ENCODE measurements at places on chromosomes 2 and 18.
A peak's percentile ranks its signal among the peaks of the same experiment; 100 is the strongest.

GRCh38 chr2:55419233-55419678, 400 bp downstream of the CCDC88A start:
- no peak for DNase-seq

- no peak for DNase-seq
Observed at GRCh38 chr18:45540125-45540524, 75.2 kb upstream of the SLC14A2 start.

GRCh38 chr2:70357684-70358071, 55.8 kb upstream of the FAM136A start:
- DNase-seq: no peak

- no peak for DNase-seq
Observed at GRCh38 chr2:240946046-240946445, 39.9 kb downstream of the CROCC2 start.

DNA sequence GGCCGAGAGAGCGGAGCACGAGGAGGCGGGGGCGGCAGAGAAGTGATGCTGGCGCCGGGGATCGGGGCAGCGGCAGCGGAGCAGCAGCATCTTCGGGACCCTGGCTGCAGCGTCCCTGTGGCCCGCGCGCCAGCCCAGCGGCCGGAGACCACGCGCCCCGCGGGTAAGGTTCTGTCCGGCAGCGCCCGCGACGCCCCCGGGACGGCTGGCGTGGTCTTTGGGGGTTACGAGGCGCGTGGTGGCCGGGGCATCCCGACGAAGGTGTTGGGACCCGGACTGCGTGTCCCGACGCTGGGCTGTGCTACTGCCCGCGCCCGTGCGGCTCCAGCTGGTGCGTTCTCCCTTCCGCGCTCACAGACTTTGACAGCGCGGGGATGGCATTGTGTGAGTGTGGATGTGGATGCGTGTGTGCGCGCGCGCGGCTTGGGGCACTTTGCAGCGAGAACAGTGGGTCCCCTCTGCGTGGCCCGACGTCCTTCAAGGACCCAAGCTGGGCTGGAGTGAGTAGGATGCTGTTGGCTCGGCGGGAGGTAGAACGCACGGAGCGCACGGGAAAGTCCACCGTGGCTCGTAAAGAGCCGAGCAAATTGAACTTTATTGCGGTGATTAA, 405.0 kb downstream of the XIRP2 start:
- DNase-seq: no peak

DNA sequence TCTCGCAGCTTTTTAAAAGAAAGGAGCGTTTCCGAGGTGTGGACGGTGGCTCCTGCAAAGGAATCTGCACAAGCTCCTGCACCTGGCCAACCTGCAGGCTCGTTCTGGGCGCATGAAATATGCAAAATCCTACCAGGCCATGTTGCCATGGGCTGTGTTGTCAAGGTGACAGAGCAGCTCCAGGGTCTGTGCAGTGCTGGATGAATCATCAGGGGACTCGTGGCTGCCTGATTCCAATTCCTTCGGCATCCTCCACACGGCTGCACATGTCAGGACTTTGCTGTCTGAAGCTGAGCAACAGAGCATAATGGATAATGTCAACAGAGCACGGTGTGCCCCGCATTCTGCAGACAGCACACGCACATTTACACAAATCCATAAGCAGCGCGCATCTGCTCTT, 120.5 kb downstream of the EIPR1 start:
- peak; percentile 56 for DNase-seq

- DNase-seq: no peak
Observed at GRCh38 chr2:238250896-238251295, 11.1 kb upstream of the HES6 start.

GRCh38 chr2:172462849-172463381, 35.5 kb downstream of the ITGA6 start:
- DNase-seq: no peak

DNA sequence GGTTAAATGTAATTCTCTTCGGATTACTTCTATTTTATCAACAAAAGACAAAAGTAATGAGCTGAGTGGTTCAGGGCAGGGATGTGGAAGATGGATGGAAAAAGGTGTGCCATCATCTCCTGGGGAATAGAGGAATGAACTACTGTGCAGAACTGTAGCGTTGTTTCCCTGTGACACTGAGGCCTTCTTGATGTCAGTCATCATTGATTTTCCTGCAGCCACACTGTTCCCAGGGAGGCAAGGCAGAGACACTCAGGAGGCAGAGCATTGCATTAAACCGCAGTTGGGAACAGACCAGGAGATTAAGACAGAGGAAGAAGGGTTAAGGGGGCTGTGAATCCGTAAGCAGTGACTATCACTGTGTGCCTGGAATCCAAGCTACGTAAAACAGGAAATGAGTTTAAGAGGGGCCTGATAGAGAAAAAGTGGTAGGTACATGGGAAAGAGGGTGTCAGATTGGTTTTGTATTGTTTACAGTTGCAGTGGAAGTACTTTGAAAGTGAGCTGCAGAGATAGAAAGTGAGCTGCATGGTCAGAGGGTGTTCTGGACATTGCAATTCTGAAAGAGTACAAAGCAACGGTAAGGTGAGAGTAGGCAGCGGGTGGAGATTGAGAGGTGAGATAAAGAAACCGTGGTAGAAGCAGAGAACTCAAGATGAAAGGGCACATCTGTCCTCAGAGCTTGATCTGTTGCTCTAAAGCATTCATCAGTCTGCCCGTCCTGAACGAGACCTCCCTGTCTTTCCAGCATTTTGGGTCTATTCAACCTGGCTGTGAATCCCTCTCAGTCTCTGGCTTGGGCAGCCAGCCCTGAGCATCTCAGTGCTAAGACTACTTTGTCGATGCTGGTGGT, 793.4 kb upstream of the CELF4 start:
- no peak for DNase-seq

- DNase-seq: no peak
Observed at GRCh38 chr18:58048081-58048642, 4.1 kb downstream of the NEDD4L start.

GRCh38 chr18:74515620-74516231, 18.6 kb upstream of the CNDP1 start:
- DNase-seq: no peak

DNA sequence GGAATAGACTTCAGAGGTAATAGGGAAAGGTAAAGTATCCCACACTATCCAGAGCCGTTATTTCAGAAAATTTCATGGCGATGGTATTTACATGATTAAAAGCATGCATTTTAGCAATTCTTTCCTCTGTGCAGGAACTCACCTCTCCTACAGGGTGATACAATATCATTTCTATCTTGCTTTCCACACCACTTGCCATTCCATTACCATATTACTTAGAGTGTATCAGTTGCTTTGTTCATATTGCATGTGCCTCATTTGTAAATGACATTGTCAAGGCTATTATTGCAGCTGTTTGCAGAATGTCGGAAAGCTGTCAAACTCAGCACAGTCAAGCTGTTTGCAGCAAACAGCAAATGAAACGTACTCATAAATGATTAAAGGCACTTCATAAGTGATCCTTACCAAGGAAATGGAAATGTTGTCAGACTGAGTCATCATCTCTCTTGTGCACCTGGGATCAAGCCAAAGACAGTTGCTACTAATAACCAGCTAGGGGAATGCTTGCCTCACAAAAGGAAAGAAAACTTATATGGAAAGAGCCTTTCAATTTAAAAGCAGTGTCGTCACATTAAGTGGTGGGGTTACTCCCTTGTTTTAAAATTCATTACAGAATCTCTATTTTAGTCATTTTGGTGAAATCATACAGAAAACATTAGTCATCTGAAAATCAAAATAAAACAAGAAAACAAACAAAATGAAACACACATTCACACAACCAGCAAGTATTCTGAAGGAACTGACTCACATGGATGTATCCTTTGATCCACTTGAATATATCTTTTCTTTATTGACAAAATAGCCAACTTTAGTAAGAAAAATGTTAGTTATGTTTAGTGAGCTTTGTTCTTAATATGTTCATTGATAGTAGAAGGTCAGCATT, 1064.1 kb upstream of the CNTNAP5 start:
- DNase-seq: peak; percentile 68

DNA sequence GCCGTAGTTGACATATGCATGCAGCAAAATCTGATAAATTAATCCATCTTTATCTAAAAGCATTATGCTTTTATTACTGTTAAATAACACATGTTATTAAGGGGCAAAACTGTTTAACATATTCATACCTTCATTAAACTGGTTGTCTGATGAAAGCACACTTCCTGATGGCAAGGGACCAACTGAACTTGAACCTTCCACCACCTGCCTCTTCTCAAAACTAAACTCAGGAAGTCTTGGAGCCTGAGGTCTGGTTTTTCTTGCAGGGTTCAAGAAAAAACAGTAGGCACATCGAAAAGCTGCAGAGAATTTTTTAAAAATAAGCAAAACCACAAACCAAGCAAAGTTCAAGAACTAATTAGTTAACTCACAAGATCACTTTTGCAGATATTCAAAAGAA, 64.9 kb downstream of the LNPK start:
- no peak for DNase-seq

DNA sequence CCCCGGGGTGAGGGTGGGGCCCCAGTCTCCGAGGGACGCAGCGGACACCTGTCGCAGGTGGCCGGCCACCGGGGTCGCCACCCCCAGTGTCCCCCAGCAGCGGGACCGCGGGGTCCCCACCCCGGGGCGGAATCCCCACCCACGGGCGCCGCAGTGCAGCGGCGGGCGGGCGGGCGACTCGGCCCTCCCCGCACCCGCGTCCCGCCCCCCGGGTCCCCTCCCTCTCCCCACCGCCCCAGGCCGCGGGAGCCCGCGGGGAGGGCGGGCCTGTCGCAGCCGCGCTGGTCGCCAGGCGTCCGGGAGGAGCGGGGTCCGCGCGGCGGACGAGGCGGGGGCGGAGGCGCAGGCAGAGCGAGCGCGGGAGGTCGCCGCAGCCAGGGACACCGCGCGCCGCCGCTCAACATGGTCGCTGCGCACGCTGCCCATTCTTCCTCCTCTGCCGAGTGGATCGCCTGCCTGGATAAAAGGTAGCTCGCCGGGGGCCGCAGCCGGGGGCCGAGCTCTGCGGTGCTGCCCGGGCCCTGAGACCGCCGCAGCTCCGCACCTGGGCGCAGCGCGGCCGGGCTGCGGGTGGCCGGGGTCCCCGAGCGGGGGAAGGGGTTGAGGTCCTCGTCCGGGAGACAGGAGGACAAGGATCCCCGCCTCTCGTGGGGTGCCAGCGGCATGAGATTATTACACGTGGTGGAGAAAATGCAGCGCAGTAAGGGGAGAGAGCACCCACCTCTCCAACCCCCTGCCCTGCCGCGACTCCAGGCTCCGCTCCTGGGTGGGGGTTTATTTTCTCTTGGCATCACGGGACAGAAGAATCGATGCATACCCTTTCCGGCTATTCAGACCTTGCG, at the start of gene RAPGEF4:
Gene RAPGEF4 (plus strand): TSS at position 264 of the 842 bp plus-strand sequence. CDS start 139 bp downstream, at position 403.
- DNase-seq: no peak

DNA sequence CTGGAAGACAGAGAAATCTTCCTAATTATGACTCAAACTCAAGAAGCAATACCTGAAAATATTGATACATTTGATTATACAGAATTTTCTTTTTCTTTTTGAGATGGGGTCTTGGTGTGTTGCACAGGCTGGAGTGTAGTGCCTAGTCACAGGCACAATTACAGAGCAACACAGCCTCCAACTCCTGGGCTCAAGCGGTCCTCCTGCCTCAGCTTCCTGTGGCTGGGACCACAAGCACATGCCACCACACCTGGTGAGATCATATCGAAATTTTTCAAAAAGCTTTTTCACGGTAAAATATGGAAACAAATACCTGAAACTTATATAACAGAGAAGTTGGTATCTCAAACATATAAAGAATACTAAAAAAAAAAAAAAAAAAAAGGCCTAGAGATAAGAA, 27.9 kb downstream of the TGFBRAP1 start:
- no peak for DNase-seq

DNA sequence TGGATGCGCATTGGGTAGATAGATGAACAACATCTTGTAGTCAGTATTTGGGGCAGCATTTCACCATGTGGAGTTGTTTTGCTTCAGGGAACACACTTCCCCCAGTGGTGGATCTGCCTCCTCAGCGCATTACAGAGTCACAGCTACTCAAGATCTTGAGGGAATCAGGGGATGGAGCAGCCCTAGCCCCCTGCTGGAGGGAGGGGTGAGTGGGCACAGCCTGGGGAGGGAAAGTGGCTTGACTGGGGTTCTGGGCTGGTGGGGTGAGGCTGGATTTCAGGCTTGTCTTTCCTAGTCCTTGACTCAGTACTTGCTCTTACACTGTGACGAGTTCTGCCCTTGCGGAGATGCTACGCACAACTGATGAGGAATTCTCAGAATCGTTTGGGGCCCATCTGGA, 271.0 kb upstream of the HS6ST1 start:
- no peak for DNase-seq

GRCh38 chr2:94875064-94875819, 4.0 kb downstream of the TEKT4 start:
- DNase-seq: no peak

GRCh38 chr2:15956751-15957736, 16.7 kb downstream of the MYCN start:
- DNase-seq: no peak

DNA sequence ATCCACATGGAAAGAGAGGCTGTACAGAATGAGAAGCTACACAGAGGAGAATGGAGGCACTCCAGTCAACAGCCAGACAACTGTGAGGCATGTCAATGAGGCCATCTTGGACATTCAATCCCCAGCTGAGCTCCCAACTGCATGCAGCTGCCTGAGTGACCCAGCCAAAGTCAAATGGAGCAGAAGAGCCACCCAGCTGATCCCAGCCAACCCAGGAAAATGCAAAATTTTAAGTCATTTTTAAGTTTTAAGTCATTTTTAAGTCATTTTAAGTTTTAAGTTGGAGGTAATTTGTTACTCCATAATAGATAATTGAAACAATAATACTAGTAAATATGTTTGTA, 63.6 kb downstream of the RBMS1 start:
- no peak for DNase-seq

DNA sequence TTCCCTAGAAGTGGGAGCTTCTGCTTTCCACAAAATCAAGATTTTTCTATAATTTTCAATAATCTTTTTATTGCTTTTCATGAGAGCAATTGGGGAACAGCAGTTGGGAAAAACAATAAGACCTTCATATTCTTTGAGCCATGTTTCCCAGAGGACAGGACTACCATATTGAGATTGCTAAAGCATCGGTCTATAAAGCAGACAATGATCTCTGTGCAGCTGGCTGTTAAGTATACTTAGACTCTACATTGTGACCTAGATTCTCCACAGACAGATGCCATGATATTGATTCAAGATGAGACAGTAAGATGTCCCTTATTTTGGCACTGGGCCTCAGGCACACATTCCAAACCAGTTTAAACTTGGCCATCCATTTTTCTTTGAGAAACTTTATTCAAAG, 1178.7 kb downstream of the SUCLG1 start:
- no peak for DNase-seq

DNA sequence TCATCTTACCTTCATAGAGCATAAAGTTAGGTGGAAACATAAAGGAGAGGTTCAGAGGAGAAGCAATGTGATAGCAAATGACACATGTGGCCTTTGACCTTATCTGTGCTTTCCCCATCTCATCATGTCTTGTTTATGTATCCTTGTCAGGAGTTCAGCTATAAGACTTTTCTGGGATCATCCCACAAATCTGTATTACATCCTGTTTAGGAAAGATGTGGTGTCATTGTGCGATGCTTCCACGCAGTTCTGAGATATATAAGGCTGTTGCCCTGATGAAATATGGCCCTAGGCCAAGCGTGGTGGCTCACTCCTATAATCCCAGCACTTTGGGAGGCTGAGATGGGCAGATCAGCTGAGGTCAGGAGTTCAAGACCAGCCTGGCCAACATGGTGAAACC, 15.5 kb upstream of the MGAT5 start:
- DNase-seq: no peak

- peak; percentile 39 for DNase-seq
Observed at GRCh38 chr2:61988462-61989366, 83.2 kb downstream of the COMMD1 start.
